Muscle of leg (tissue), 16 donors: ENCODE measurements at places on chromosomes 1 and 21.

DNA sequence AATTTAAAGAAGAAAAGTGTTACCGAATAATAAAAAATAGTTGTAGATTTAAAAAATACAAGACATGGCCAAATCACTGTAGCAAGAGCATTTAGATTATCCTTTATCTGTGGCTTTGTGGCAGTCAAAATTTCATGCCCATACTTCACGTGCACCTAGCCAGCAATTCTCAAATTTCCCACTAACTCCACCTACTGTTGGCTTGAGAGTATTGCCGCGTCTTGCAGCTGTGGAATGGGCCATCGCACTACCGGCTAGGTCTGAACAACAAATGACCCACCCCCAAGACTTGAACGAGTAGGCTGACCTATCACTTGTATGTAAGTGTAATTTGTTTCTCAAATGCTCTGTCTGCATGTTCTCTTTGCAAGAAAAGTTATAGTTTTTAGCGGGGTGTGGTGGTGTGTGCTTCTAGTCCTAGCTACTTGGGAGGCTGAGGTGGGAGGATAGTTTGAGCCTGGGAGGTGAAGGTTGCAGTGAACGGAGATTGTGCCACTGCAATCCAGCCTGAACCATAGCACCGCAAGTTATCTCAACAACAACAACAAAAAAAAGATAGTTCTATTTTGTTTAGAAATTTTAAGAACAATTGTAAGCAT lies 4.1 kb downstream of the KRTAP13-4 start:
- peak; percentile 27 for DNase-seq

DNA sequence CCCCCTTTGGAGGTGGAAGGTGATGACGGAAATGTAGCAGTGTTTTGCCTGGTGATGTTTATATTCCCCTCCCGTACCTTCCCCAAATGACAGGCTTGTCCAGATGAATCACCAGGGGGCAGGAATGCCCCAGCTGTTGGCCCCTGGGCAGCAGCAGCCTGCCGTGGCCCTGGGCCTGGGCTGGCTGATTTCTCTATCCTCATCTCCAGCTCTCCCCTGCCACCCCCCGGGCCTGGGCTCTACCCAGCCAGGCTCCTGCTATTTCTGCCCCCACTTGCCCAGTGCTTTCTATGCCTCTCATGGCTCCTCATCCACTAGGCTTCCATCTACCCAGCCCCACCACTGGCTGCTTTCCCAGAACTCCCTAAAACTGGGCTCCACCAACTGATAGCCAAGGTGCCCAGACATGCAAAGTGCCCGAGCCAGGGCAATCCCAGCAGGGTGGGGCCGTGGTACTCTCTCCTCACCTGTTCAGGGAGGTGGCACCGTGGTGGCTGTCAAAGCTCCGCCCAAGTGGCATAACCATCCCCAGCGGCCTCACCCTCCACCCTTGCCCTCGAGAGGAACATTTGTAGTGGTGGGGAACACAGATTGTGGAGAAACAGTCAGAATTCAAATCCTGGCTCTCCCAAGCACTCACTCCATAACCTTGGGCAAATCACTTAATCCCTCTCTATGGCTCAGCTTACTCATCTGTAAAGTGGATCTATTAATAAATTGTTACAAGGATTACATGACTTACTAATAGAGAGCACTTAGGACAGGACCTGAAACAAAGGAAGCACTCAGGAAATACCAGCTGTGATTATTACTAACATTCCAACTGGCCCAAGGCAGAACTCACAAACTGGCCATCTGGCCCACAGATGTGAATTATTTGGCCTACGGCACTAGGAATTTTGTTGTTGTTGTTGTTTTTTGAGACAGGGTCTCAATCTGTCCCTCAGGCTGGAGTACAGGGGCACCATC lies 12.8 kb upstream of the ECE1 start:
- DNase-seq: no peak

DNA sequence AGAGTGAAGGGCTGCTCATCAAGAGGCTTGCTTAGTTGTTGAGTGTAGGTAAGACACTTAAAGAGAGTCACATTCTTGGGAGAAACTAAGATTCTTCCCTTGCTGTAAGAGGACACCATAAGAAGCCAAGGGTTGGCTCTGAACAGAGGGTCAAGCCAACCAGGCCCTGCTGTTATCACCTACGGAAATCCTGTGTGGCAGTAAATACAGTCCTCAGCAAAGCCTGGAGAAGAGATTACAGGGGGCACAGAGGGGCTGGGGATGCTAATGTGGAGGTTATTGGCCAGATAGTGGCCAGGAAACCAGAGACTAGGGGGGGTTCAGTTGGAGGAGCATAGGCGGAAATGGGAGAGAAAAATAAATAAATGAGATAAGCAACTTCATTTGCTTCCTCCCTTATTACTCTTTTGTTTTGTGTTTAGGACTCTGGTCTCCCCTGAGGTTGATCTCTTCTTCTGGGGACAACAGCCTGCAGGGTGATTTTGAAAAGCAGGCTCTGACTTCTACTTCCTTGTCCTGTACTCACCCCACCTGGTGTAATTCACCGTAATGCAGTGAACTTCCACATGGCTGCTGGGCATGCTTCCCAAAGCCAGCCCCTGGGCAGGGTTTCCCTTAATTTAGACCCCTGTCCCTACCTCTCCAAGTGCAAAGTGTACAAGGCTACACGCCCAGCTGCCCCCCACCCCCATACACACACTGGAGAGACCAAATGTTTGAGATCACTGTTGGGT lies 40.9 kb downstream of the MTARC1 start:
- no peak for DNase-seq

GRCh38 chr1:42085596-42085995 lies 67.6 kb upstream of the GUCA2B start:
- DNase-seq: peak; percentile 1
